Calu3 (cell line): ENCODE measurements at places on chromosomes 3 and 15. TPM values are rescaled to one million over a fixed set of nuclear protein-coding genes. Genes with fewer than 3 reads are reported as not detected.
A peak's percentile ranks its signal among the peaks of the same experiment; 100 is the strongest.

Gene COMMD4
- total RNA-seq = 109 TPM in 2 replicates

Gene ARGFX
- not detected in 2 replicates for total RNA-seq

Gene NMNAT3
- total RNA-seq = 7.2 and 9.7 TPM in 2 replicates

Gene RHCG
- total RNA-seq = 0.59 and 1.1 TPM in 2 replicates

Gene RNF7
- total RNA-seq = 108 and 113 TPM in 2 replicates

- DNase-seq = no peak
Measured at GRCh38 chr15:91268510-91268909, 168.5 kb downstream of the SV2B start.

DNA sequence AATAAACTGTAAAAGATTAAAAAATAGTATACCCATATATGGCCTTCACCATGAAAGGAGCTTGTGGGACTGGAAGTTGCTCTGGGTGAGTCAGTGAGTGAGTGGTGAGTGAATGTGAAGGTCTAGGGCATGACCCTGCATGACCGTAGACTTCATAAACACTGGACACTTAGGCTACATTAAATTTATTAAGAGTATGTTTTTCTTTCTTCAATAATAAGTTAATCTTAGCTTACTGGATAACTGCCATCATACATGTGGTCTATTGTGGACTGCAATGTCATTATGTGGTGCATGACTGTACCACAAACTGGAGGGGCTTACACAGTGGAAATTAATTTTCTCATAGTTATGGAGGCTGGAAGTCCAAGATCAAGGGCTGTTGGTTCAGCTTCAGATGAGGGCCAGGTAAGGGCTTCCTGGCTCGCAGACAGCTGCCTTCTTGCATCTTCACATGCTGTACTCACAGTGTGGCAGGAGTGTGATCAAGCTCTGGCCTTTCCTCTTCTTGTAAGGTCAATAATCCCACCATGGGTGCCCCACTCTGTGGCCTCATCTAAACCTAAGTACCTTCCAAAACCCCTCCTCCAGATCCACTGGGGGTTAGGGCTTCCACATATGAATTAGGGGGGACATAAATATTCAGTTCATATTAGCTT is 40.8 kb upstream of the PRR23E start:
- no peak for DNase-seq

GRCh38 chr3:12982619-12983101 is 90.6 kb downstream of the IQSEC1 start:
- DNase-seq = no peak

Gene PLSCR5
- not detected in 2 replicates for total RNA-seq

DNA sequence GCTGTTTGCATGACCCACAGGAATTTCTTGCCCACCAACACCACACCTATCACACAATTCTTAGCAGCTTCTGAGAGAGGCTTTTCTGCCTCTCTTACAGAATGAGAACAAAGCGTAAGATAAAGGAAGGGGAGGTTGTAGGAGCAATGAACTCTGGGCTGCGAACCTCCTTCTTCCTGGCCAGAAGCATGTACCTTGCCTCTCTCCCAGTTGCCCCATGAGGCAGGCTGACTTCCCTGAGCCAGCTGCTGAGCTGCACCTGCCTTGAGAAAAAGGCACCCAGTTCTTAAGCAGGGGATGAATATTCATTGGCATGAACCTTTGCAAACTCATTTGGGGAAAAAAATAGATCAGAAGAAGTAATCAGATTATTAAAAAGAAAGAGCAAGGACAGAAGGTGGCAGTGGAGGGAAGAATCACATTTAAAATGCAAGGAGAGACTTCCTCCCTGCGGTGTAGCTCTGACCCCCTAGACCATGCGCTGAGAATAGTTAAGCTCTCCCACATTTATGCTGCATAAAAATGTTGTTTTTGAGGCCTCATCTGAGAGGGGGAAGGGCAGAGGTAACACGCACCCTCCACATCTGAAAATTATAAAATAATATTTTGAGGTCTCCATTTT is 304.8 kb downstream of the EPHB1 start:
- no peak for DNase-seq

- DNase-seq = no peak
Measured at GRCh38 chr3:188274249-188274915, 120.4 kb downstream of the LPP start.

DNA sequence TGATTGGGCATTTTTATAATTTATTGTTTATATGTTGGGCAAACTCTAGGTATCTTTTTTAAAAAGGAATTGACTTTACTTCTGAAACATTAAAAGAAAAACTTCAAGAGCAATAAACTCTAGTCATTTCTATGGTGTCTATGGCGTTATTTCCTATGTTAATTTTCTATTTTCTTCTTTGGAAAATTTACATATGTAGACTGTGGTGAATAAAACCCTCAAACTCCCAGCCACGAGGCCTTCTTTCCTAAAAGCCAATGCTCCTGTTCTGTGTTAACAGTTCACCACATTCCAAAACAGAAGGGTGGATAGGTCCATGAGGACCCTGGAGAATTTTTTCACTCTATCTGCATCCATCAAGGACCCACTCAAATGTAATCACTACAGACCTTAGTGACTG is 44.3 kb upstream of the B3GNT5 start:
- DNase-seq = no peak

GRCh38 chr15:25739687-25740121 is 123.4 kb downstream of the ATP10A start:
- no peak for DNase-seq

DNA sequence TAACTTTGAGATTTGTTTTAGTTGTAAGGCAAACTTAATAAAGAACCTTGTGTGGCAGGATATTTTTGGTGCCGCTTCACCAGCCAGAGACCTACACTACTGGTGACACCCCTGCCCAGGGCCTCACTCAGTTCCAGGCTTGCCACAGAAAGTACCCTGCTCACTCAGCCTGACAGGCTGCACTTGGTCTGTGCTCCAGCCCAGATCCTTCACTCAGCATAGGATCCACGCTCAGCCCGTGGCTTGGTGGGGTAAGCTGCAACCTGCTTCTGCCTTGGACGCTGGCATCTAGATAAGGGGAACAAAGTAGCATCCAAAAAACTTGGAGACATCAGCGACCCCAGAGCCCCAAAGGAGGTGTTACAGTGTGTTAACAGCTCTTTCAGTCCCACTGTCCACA is 825.5 kb downstream of the EPHA3 start:
- no peak for DNase-seq

GRCh38 chr3:162317046-162317445 is 820.4 kb downstream of the OTOL1 start:
- no peak for DNase-seq

GRCh38 chr15:58631319-58631718 is 118.2 kb downstream of the ADAM10 start:
- no peak for DNase-seq

DNA sequence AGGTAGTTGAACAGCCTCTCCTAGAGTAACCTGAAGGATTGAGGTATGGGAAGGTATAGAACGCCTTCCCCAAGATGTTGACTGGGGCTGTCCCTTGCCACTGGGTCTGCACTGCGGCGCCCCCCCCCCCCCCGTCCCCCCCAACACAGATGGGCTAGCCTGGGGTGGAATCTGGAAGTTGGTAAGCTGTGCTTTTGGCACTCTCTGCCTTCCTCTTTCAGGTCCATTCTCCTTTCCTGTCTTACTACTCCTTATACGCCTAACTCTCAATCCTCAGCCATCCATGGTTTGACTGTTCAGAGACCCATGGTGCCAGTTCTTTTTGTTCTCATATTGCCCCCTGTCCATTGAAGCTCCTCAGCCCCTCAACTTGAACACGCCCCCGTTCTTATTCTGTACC is 42.8 kb downstream of the MAP2K1 start:
- no peak for DNase-seq

GRCh38 chr3:62161371-62161770 is 212.0 kb downstream of the FEZF2 start:
- DNase-seq = no peak

DNA sequence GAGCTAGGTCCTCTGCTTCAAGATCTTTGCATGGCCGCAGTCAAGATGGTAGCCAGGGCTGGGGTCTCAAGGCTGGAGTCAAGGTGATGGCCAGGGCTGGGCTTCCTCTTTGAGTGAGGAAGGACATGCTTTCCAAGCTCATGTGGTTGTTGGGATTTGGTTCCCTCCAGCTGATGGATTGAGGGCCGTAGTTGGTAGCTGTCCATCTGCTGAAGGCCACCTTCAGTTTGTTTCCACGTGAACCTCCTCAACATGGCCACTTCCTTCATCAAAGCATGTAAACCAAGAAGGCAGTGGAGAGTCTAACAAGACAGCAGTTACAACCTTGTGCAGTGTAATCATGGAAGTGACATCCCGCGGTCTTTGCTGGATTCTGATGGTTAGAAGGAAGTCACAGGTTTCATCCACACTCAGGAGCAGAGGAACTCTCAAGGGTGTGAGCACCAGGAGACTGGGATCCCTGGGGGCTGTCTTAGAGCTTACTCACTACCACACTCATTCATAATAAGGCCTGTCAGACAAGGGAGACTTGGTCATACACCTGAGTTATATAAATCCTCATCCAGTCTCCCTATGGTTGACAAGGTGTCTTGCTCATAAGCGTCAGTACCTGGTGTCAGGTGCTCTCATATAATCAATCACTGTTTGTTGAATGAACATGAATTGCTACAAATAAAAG is 42.1 kb downstream of the ABHD5 start:
- DNase-seq = no peak

Gene RPP14
- 17.2 and 18.4 TPM in 2 replicates for total RNA-seq

Gene TMEM43
- 56.2 and 57.0 TPM in 2 replicates for total RNA-seq

DNA sequence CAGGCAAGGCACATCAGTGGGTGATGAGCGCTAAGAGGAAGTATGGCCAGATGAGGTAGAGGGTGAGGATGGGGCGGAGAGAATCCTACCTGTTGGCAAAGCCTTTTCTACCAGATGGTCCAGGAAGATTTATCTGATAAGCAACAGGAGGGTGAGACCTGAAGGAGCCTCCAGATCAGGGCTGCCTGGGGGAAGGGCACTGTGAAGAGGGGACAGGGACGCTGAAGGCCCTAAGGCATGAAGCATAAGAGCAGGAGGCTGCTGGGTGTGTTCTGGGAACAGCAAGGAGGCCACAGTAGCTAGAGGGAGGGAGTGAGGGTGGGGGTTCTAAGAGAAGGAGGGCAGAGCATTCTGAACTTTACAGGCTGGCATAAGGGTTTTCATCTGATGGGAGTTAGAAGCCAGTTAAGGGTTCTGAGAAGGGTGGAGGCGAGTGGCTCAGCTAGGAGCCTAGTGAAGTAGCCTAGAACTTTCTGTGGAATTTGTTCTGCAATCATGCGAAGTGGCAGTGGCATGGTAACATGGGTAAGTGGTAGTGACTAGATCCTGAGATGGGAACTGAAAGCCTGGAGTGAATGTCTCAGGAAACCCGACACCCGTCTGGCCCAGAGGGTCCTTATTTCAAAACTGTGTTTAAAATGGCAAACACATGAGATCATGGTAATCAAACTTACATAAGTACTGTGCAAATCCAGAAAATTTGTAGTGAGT is 29.9 kb downstream of the CGNL1 start:
- no peak for DNase-seq

Gene LRRN1
- total RNA-seq = 12.6 and 22.1 TPM in 2 replicates

- DNase-seq = no peak
Measured at GRCh38 chr3:122271246-122271898, 53.7 kb upstream of the CSTA start.

- DNase-seq = peak; percentile 83
Measured at GRCh38 chr3:44045476-44046275, 196.0 kb upstream of the TOPAZ1 start.

GRCh38 chr3:135800071-135800549 is 165.4 kb upstream of the PPP2R3A start:
- no peak for DNase-seq

- no peak for DNase-seq
Measured at GRCh38 chr3:173887888-173888287, 490.3 kb downstream of the NLGN1 start.

Gene MAP1A
- total RNA-seq = 0.05 and 0.27 TPM in 2 replicates

GRCh38 chr3:4245671-4246070 is 57.5 kb upstream of the SETMAR start:
- no peak for DNase-seq

DNA sequence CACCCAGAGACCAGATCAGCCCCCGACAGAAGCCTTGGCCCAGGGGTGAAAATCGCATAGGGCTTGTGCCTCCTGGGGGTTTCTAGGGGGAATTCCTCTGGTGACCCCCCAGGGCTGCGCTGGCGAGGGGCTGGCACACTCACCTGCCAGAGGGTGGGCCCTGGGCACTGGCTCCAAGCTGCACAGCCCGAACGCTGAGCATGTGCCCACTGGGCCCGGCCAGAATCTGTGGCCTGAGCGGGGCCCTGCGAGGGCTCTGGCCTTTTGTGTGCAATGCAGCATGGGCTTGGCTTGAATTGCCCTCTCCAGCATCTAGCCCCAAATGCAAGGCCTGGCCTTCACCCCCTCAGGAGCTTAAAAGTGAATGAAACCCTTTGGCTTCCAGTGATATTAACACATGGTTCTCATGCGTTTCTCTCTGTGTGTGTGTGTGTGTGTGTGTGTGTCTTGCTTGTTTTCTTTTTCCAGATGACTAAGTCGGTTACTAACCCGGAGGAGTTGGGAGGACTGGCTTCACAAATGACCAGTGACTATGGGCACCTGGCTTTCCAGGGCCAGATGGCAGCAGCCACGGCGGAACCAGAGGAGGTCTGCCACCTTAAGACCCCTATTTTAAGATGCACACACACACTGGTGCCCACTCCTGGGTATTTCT is 259.1 kb upstream of the TPM1 start:
- peak; percentile 19 for DNase-seq

- DNase-seq = no peak
Measured at GRCh38 chr3:9222956-9223639, 26.3 kb downstream of the SRGAP3 start.

Gene GCNT3
- total RNA-seq = 11.6 and 15.4 TPM in 2 replicates

GRCh38 chr3:40653001-40653400 is 128.2 kb downstream of the ZNF621 start:
- no peak for DNase-seq

DNA sequence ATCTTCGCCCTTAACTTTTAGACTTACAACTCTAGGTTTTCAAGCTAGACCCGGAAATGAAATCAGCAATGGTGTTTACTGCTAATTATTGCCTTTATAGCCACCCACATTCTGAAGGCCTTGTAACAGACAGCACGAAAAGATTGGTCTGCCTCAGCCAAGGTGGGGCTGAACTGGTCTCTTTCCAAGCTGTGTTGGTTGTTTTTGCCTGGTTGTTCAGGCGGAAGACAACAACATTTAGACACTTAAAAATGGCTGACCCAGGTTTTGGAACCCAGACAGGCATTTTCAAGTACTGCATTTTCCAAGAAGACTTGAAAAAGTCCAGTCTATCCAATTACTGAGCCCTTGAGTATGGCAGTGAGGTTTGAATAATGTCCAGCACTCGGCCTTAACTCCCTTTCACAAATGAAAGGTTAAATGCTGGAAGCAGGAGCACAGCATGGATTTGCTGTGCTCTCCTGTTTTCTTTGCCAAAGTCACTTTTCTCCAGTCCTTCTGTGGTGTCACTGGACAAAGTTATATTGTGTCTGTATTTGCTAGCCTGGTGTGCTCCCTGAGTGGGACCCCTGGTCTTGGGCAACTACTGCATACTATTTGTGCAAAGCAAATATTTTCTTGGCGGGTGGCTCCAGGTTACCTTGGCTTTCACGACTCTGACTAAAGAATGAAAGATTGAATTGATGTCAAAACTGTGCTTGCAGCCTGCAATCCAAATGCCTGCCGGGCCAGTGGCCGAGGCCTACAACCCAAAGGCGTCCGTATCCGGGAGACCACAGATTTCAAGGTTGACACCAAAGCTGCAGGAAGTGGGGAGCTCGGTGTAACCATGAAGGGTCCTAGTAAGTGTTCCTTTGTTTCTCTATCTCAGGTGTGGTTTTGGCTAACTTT is 93.5 kb downstream of the FLNB start:
- DNase-seq = no peak
